Amniotic stem cell (primary cell): ENCODE measurements at places on chromosomes 1 and 21.

GRCh38 chr1:211788626-211789025, 41.9 kb downstream of the LPGAT1 start:
- DNase-seq = no peak

- DNase-seq = no peak
Observed at GRCh38 chr21:34936371-34936789, 112.7 kb downstream of the RUNX1 start.

DNA sequence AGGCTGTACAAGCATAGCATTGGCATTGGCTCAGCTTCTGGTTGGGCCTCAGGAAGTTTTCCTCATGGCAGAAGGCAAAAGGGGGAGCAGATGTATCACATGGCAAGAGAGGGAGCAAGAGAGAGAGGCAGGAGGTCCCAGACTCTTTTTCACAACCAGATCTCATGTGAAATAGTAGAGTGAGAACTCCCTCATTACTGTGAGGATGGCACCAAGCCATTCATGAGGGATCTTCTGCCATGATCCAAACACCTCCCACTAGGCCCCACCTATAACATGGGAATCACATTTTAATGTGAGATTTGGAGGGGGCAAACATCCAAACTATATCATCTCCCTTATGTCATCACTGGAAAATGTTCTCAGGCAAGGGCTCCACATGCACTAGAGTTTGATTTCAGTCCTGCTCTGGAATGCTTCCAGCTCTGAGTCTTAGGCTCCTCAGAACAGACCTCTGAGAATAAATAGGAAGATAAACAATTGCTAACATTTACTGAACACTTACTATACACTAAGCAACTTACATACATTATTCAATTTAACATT, 39.4 kb upstream of the VTCN1 start:
- no peak for DNase-seq

DNA sequence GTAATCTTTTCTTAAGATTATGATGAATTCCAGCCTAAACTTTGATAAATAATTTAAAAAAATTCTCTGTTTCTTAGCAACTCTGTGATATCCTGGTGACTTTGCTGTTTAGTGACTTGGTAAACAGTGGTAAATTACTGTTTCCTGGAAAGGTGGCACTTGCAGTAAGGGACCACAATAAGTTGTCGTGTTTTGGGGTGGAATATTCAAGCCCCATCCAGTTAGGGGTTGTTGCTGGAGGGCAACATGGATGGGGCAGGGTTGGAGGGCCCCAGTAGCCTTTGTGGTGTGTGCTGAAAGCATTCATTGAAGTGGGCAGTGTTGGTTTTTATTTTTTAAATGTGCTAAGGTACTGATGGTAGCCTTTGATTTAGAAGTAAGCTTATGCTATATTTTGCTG, 30.3 kb downstream of the PRDM2 start:
- no peak for DNase-seq
